ENCODE measurements at places on chromosomes 13 and 19.

GRCh38 chr19:53596056-53596455, 35.7 kb upstream of the DPRX start:
- no peaks in the 10 kb centered on the region for H3K36me3 ChIP-seq
- no peak overlapping the region for H3K4me3 ChIP-seq
- H3K27ac ChIP-seq: no peak overlapping the region
- no peak for DNase-seq
- H3K27me3 ChIP-seq: no peaks in the 10 kb centered on the region

DNA sequence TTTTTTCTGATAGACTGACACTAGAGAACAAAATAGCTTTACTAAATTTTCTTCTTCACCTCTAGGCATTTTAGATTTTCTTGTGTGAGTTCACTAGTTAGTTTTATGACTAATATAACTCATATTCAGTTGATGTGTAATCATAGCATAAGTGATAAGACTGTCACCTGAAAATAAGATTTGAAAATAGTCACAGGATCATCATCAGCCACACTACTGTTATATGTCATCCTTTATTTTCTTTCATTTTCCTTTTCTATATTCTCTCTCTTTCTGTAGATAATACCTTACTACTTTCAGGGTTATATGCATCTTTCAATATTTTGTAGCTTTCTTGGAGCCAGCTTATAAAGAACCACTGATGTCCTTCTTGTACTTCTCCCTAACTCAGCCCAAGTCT, 292.6 kb downstream of the TDRD3 start:
- H3K27ac ChIP-seq: no peak overlapping the region
- no peak for DNase-seq
- no peak overlapping the region for H3K4me3 ChIP-seq
- H3K4me1 ChIP-seq: no peaks in the 10 kb centered on the region
- H3K36me3 ChIP-seq: no peaks in the 10 kb centered on the region
- H3K27me3 ChIP-seq: no peaks in the 10 kb centered on the region

- no peaks in the 10 kb centered on the region for H3K27me3 ChIP-seq
- no peak overlapping the region for H3K4me3 ChIP-seq
- H3K4me1 ChIP-seq: no peaks in the 10 kb centered on the region
- H3K27ac ChIP-seq: no peak overlapping the region
- no peaks in the 10 kb centered on the region for H3K36me3 ChIP-seq
Observed at GRCh38 chr19:56086671-56087430, 34.2 kb downstream of the ZNF787 start.

DNA sequence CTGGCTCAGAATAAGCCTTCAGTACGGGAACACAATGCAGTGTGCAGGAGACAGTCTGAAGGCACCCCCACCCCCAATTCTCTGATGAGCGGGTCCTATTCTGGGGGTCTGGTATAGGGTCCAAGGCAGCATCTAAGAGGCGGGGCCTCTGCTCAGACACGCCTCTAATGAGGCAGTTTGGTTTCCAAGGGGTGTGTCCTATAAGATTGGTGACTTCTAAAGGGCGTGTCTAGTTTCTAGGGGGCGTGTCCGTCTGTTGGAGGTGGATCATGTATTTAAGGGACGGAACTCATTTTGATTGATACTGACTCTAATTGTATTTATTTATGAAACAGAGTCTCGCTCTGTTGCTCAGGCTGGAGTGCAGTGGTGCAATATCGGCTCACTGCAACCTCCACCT, 8.7 kb downstream of the FIZ1 start:
- no peaks in the 10 kb centered on the region for H3K27me3 ChIP-seq
- H3K36me3 ChIP-seq: no peaks in the 10 kb centered on the region
- peaks cover 4% of the 10 kb centered on the region for H3K4me1 ChIP-seq
- no peak overlapping the region for H3K27ac ChIP-seq

DNA sequence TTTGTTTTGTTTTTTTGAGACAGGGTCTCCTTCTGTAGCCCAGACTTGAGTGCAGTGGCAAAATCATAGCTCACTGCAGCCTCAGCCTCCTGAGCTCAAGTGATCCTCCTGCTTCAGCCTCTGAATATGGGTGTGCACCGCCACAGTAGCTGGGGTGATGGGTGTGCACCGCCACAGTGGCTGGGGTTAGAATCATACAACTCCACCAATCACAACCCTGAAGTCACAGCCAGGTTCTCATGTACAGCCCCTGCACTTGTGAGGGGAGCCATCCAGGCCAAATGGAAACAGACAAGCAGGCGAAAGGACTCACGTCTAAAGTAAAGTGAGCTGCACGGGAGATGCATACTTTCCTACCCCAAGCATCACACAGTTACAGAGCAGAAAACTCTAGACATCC, 63.1 kb upstream of the RANBP3 start:
- no peak overlapping the region for H3K27ac ChIP-seq
- no peaks in the 10 kb centered on the region for H3K27me3 ChIP-seq
- no peak overlapping the region for H3K4me3 ChIP-seq
- H3K36me3 ChIP-seq: no peaks in the 10 kb centered on the region
- H3K4me1 ChIP-seq: no peaks in the 10 kb centered on the region

DNA sequence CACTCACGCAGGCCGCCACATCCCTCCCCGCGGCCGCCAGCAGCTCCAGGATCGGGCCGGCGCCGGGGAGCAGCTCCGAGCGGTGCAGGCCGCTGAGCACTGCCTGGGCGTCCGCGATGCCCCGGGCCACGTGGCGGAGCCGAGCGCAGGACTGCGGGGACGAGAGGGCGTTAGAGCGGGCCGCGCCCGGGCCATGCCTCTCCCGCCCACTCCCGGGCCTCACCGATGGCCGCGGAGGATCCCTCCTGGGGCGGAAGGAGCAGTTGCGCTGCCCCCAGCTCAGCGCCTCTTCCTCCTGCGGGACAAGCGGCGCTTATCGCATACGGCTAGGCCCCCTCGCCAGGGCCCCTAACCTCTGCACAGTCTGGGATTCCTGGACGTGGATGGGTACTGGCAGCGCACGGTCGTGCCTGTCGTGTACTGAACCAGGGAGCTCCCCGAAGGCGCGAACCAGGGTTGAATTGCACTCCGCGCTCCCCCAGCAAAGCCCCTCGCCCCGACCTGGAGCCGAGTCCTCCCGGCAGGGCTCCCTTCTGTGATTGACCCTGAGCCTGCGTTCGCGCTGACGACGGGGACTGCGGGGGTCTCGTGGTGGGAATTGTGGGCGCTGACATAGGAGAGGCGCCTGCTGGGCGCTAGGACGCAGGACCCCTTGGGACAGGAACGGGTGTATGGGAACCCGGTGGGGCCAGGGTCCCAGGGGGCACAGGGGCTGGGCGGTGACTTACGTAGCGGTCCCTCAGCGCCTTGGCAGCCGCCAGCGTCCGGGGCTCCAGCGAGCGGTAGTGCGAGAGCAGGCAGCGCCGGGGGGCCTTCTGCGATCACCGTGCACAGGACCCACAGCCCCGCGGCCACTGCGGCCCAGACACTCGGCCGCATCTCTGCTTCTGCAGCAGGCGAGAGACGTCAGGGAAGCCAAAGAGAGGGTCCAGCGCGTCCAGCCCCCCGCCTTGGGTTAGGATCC, 673 bp downstream of the IFNL4 start:
- H3K27me3 ChIP-seq: no peaks in the 10 kb centered on the region
- DNase-seq: no peak
- no peak overlapping the region for H3K27ac ChIP-seq
- no peaks in the 10 kb centered on the region for H3K4me1 ChIP-seq
- no peaks in the 10 kb centered on the region for H3K36me3 ChIP-seq
- no peak overlapping the region for H3K4me3 ChIP-seq

All from ovary (tissue), 10 donors.